ENCODE measurements at places on chromosomes 16 and 17.

GRCh38 chr16:88320947-88321634 lies 61.7 kb upstream of the ZNF469 start:
- DNase-seq, result no peak

DNA sequence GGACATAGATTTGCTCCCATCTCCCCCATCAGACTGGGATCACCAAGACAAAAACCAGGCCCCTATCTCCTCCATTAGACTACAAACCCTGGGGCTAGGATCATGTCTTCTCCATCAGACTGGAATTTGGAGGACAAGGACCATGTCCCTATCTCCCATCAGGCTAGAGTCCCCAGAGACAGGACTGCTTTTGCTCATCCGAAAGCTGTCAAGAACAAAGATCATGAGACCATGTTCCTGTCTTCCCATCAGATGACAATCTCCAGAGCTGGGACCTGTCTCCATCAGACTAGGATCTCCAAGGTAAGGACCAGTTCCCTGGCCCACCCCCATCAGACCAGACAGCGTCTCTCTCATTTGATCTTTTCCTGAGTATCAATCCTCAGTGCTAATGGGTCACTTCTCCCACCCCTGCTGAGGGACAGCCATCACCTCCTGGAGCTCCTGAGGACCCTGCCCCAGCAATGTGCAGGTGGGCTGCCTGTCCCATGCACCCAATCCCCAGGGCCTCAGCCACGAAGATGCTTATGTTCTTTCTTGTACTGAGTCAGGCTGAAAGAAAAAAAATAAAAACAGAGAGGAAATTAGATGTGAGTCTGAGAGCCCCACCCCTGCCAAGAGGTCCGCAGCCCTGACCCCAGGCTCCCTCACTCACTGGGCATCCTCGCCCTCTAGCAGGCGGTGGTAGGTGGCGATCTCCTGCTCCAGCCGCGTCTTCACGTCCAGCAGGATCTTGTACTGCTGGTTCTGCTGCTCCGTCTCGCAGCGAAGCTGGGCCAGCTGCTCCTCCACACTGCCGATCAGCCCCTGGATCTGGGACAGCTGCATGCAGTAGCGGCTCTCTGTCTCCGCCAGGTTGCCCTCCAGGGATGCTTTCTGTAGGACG lies 90.3 kb downstream of the GOSR1 start:
- no peak for DNase-seq

DNA sequence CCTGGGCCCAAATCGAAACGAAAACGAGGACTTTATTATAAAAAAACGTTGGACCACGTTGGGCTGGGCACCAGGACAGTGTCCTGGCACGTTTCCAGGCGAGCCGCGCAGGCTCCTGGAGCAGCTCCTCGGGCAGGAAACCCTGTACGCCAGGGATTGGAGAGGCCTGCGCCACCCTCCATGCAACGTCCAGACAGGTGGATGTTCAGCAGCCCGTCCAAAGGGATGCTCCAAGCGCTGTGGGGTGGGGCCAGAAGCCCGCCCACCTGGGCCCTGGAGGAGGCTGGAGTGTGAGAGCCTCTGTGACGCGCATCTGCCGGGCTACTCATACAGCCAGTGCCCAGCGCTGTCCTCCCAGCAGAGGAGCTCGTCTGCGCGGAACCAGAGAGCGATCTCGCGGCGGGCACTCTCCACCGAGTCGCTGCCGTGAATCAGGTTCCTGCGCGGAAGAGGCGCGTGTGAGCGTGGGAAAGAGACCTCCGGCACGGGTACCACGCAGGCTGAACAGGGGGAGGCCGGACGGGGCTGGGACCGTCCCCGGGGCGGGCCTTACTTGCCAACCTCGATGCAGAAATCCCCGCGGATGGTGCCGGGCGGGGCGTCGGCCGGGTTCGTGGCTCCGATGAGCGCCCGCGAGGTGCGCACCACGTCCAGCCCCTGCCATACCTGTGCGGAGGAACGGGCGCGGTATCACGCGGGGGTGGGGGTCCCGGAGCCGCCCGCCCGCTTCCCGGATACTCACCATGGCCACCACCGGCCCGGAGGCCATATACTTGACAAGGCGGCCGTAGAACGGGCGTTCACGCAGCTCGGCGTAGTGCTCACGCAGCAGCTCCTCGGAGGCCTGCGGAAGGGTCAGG lies 785 bp downstream of the NME3 start:
- no peak for DNase-seq

DNA sequence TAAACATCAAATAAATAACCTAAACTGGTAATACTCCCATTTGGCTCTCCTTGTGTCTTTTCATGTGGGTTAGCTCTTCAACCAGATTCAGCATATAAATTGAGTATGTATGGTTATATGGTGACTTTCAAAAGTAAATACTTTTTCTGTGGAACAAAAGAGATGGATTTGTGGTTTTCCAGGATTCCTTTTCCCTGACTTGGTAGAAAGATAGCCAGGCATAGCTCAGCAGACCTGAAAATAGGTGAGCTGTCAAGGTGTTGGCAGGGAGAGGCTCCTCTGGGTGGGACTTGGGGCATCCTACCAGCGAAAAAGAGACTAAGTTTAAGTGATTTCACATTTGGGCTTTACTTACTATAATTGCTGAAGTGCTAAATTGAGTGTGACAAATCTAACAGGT lies 80.3 kb downstream of the FTO start:
- DNase-seq, result no peak

- DNase-seq, result no peak
Measured at GRCh38 chr17:4232168-4232813, 31.5 kb downstream of the ANKFY1 start.

DNA sequence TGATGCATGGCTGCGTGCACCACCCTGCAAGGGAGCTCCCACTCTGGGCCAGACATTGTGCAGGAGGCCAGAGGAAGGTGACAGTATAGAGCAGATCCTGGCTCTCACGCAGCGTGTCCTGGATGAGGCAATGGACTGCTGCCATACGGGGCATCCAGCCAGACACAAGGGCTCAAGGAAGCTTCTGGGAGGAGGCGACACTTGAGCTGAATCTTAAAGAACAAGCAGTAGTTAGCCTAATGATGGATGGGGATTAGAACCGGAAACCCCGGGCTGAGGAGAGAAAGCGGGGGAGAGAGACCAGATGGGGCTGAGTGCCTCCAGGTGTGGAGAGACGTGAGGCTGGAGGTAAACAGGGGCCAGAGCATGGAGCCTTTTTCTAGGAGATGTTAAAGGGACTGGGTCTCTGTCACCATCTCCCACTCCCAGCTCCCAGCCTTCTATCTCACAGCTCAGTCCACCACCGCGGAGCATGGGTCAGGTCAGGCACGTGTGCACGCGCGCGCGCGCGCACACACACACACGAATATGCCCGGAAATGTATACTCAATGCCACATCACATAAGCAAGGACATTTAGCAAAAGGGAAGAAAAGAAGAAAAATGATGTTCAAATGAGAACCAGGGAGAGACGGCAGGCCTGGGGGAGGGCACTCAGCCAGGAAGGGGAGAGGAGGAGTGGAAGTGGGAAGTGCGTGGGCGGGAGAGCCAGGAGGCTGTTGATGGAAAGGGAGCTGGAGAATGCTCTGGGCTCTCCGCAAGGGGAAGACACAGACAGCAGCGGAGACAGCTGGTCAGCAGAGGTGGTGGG lies 46.3 kb downstream of the CCDC42 start:
- no peak for DNase-seq

DNA sequence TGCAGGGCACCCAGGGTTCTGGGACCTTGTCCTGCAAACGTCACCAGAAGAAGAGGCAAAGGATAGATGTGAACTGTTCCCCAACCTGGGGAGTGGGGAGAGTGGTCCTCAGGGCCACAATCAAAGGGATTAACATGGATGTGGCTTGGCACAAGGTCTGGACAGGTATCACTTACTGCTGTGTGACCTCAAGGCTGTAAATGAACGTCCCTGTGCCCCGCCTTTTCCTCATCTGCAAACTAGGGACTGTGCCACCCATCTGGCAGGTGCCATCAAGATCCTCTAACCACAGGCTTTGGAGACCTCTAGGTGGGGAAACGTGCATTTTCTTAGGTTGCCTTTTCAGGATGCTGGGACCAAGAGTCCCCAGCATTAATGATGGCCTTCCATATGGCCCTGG lies 25.1 kb downstream of the SLC5A10 start:
- no peak for DNase-seq

GRCh38 chr17:1109606-1110540 lies 69.9 kb downstream of the ABR start:
- no peak for DNase-seq

GRCh38 chr17:42508426-42509165 lies 27.4 kb upstream of the NAGLU start:
- DNase-seq, result no peak

DNA sequence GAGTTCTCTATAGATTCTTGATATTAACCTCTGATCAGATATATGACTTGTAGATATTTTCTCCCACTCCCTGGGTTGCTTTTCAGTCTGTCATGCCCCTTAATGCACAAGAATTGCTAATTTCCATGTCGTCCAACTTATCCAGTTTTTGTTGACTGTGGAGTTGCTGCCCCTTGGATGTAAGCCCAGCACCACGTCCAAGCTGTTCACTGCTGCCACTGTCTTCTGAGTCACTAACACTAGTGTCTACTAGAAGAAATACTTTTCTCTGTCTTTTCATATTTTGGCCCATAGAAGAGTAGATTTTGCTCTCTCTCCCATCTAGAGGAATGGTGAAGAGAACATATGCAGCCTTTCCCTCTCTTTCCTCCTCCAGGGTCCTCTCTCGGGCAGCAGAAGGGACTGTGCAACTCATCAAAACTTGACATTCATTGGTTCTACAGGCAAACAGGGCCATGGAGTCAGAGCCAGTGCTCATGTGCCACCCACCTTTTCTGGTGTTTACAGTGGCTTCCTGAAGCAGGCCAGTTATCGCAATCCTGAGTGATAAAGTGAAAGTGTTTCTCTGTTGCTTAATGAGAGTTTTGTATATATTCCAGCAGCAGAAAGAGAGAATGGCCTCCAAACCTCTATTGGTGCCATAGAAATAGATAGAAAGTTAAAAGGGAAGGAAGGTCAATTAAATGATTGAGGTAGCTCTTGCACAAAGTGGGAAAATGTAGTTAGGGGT lies 22.6 kb upstream of the PMP22 start:
- no peak for DNase-seq

- no peak for DNase-seq
Measured at GRCh38 chr16:57021757-57022156, 32.4 kb downstream of the NLRC5 start.

- DNase-seq, result no peak
Measured at GRCh38 chr16:87974178-87974577, 22.9 kb downstream of the BANP start.

DNA sequence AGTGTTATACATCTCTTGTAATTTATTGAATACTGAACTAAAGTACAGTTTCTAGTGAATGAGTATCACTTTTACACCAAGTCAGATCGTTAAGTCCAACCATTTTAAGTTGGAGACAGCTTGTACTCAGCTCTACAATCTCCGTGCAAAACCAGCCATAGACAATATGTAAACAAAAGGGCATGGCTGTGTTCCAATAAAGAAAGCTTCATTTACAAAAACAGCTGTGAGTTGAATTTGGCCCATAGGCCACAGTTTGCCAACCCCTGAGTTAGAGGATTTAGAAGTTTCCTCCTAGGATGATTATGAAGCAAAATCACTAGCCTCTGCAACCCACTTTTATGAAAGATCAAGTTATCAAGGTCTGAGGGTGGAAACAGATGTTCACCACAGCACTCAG lies 105.7 kb upstream of the RCVRN start:
- DNase-seq, result no peak

- DNase-seq, result no peak
Measured at GRCh38 chr16:85696781-85697180, 8.0 kb upstream of the GINS2 start.

- no peak for DNase-seq
Measured at GRCh38 chr16:8931859-8932258, 31.8 kb downstream of the USP7 start.

DNA sequence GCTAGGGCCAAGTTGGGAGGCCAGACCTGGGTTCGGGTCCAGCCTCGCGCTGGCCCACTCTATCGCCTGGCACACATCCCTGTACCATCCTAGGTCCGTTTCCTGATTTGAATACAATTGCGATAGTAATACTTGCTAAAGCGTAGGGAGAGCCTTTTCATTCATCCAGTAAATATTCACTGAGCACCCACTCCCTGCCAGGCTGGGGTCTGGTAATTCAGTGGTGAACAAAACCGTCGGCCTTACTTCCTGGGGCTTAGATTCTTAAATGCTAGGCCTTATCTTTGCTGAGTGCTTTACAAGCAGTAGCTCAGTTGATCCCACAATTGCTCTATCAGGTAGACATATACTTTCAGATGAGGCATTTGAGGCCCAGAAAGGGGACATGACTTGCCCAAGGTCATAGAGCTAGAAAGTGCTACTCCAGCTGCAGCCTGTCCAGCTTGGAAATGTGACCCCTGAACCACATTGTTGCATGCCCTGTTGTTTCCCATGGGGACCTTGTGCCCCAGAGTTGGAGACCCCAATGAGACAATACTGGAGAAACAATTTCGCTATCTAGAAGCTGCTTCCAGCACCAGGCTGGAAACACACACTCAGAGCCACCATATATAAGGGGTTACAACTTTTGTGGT lies 691 bp downstream of the USB1 start:
- DNase-seq, result no peak

DNA sequence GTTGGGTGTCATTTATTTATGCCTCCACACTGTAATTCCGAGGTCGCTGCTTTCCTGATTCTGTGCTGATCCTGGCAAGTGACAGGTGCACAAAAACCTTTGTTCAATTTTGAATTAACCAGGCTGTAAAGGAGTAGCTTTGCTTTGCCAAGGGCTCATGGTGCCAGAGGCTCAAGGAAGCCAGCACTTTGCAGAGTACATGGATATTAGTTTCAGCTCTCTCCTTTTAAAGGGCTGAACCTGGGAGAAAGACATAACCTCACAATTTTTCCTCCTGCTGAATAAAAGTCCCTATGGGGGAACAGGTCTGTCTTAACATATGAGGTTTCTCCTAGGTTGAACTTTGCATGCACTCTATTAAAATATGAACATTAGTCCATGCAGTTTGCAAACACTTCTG lies 227.6 kb upstream of the WSB1 start:
- no peak for DNase-seq

GRCh38 chr17:36583787-36584186 lies 7.9 kb upstream of the DHRS11 start:
- no peak for DNase-seq

DNA sequence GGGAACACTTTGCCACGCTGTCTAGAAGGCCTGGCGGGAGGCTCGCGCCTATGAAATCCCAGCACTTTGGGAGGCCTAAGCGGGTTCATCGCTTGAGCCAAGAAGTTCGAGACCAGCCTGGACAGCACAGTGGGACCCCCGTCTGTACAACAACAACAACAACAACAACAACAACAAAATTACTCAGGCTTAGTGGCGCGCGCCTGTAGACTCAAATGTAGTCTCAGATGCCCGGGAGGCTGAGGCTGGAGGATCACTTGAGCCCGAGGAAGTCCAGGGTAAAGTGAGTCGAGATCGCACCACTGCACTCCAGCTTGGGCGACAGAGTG lies 297 bp upstream of the SLFN13 start:
- no peak for DNase-seq

Measured in non-pigmented ciliary epithelial cell (primary cell).